ENCODE measurements at places on chromosomes 4 and X.

DNA sequence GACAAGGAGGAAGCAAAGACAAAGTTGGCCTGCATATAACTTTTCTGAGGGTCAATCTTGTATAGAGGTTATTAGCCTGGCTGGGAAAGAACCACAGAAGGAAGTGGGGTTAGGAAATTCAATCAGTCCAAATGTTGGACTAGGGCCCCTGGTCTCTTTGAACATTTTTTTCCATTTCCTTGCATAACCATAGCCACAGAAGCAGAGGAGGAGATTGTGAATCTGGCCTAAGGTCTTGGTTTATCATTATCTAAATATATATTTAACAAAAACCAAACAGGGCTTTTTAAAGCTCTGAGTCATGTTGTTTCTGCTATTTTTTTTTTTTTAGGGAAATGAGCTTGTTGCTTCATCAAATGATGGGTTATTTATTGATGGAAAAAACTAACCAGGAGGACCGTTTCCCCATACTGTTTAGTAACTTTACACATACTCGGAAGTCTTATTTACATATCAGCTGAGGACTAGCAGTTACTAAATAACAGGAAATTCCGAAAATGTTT is 97.7 kb upstream of the ACSL4 start:
- H3K4me3 ChIP-seq = no peak overlapping the region
- H3K27me3 ChIP-seq = peaks cover 2% of the 10 kb centered on the region
- H3K4me1 ChIP-seq = no peaks in the 10 kb centered on the region

- H3K27me3 ChIP-seq = no peaks in the 10 kb centered on the region
- peaks cover 18% of the 10 kb centered on the region for H3K4me1 ChIP-seq
- H3K27ac ChIP-seq = no peak overlapping the region
- no peak for DNase-seq
- H3K36me3 ChIP-seq = peaks cover 52% of the 10 kb centered on the region
- no peak overlapping the region for H3K4me3 ChIP-seq
Observed at GRCh38 chr4:177436456-177436855, 5.8 kb downstream of the AGA start.

DNA sequence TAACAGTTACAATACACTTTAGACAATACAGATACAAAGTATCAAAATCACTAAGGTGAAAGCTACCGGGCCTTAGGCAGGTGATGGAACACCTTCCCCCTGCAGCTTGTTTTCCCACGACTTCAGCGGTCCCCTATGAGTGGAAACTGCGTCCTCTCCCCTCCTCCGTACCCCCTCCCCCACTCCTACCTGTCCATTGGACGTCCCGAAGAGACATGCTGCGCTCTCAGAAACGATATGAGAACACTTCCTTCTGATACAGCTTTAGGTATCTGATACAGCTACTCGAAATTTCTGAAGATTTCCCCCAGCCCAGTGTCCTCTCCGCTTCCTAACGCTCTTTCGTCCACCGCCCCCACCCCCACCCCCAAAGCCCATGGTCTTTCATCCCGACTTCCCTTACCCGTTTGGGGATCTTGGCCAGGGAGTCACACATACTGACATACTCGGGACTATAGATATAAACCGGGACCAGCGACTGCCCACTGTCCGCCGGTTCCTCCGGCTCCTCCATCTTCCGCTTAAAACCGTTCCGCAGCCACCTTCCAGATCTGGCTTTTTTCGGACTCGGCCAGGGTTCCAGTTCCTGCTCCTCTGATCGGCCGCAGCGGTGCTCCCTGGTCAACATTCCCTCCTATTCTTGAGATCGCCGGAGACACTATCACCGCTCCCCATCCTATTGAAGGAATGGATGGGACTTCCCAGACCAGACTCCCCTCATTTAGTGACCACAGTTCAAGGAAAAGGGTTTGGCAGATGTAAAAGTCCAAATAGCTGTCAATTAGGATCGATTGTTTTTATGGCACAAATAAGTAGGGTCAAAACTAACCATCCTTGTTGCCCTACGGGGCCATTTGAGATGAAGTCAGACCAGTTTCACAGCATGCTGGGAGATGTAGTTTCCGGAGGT is at the start of gene HDAC8:
TSS of gene HDAC8 (minus strand) at position 596 of the 910 bp plus-strand sequence. CDS start at position 514, 82 bp downstream.
- peak within 1 kb of the TSS; percentile 95 for H3K4me3 ChIP-seq
- H3K27ac ChIP-seq = peak within 1 kb of the TSS; percentile 84
- peaks cover 15% of the 10 kb centered on the region for H3K4me1 ChIP-seq
- peaks cover 11% of the 10 kb centered on the region for H3K27me3 ChIP-seq
- DNase-seq = peak; percentile 58

DNA sequence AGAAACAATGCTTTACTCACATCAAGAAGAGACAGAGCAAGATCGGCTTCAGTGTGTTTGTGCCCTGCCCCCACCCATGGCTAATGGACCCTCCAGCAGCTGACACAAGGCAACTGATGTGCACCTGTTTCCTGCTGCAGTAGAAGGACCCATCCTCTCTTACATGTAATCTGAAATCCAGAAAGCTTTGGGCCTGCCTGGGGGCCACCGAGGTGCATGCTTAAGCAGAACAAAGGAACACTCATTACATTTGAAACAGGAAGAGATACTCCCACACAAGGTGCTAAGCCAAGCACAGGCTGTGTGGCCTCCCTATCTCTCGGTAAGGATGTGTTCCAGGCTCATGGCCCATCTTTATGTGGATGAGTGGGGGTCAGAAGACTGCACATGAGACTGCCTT is 338.0 kb downstream of the SPOCK3 start:
- H3K36me3 ChIP-seq = no peaks in the 10 kb centered on the region
- no peak for DNase-seq
- no peaks in the 10 kb centered on the region for H3K27me3 ChIP-seq
- no peak overlapping the region for H3K4me3 ChIP-seq
- H3K27ac ChIP-seq = no peak overlapping the region

GRCh38 chr4:187656959-187657358 is 338.6 kb upstream of the ZFP42 start:
- DNase-seq = no peak
- H3K4me1 ChIP-seq = no peaks in the 10 kb centered on the region
- H3K27me3 ChIP-seq = no peaks in the 10 kb centered on the region
- no peaks in the 10 kb centered on the region for H3K36me3 ChIP-seq
- no peak overlapping the region for H3K4me3 ChIP-seq

All from activated CD4-positive, alpha-beta memory T cell treated with anti-CD3 and anti-CD28 coated beads, Interleukin-2, amount 10 ng/mL, durations not matched to agents 7 days and 5 days (primary cell).